GM18507 (cell line): ENCODE measurements at places on chromosomes 6 and 20.

DNA sequence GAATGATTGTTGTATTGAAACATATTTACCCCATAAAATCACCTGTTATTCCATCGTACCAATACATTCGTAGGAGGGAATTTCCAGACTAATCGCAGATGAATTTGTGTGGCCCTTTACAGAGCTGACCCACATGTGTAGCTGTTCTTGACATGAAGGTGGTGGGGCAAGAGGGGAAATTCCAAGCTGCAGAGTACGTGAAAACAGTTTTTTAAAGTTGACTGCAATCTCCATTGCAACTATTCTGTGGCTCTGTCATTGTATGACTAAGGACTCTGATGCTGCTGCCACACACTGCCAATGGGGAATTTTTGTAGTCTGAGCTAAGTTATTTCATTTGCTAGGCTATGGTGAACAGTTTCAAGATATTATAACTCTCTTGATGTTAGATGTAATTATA, 46.4 kb upstream of the ADTRP start:
- no peak for DNase-seq

- no peak for DNase-seq
Measured at GRCh38 chr6:4030669-4031068, 48.3 kb downstream of the FAM217A start.

GRCh38 chr6:19551611-19552010, 285.6 kb upstream of the ID4 start:
- DNase-seq: no peak

DNA sequence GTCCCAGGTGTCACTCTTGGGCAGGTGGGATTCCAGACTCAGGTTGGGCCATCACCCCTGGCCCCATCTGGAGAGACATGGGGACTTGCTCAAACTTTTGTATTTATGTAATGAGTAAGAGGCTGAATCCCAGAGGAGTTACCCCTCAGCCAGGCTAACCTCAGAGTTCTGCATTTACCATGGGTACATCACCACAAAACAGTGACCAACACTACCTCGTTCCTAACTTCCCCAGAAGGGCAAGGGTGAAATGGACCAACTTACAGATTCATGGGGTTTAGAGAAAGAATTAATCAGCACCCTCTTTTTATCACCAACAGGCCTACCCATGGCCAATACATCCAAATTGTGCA, 259.9 kb upstream of the MARCKS start:
- no peak for DNase-seq

GRCh38 chr20:10603971-10604864, 69.6 kb downstream of the JAG1 start:
- DNase-seq: no peak

- no peak for DNase-seq
Measured at GRCh38 chr6:16740097-16740496, 21.2 kb downstream of the ATXN1 start.

GRCh38 chr6:45896783-45897441, 118.7 kb downstream of the CLIC5 start:
- DNase-seq: no peak

DNA sequence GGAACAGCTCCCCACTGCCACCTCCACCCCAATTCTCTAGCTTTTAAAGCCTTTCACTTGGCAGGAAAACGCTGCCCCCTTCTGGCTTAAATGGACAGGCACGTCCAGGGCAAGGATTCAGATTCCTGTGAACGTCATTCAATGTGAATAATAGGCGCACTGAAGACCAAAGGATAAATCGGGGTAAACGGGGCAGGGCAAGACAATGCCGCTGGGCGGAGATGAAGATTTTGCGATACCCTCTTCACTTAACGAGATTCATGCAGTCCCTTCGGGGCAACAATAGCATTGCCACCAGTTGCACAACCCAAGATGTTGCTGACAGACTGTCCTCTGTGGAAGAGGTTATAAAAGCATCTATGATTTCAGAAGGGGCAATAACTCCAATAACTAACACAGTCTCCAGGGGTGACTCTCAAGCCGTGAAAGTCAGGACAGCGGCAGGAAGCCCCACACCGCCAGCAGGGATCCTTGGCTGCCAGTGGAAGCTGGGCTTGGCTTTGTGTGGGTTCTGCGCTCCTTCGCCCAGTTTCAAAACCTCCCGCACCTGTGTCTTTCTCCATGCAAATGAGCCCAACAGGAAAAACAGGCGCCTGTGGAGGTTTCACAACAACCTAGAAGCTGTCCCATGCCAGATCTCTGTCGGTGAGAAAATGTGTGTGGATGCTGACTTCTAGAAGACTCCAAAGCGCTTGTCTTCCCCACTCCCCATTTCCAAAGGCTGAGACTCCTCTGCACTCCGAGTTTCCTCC, 291.8 kb downstream of the BMP7 start:
- no peak for DNase-seq

- DNase-seq: no peak
Measured at GRCh38 chr6:37732688-37733087, 35.0 kb upstream of the MDGA1 start.

DNA sequence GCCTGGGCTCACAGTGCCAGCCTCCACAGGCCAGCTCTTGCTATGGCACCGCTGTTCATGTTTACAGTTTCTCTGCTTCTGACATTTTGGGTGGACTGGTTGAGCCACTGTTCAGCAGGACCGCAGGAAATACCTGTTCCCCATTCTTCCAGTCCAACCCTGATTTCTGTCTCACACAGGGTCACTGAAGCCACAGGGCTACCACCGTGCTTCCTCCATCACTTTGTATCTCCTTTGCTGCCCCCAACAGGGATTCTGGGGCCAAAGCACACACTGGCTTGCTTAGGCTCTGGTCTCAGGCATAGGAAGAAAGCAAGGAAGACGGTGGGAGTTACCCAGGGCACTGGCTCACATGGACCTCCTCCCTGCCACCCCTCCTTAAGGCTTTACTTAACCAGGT, 164.5 kb downstream of the UNC5CL start:
- DNase-seq: no peak

GRCh38 chr20:57555457-57556184, 5.3 kb upstream of the PCK1 start:
- DNase-seq: no peak

- no peak for DNase-seq
Measured at GRCh38 chr6:76441875-76442274, 369.4 kb upstream of the IMPG1 start.

DNA sequence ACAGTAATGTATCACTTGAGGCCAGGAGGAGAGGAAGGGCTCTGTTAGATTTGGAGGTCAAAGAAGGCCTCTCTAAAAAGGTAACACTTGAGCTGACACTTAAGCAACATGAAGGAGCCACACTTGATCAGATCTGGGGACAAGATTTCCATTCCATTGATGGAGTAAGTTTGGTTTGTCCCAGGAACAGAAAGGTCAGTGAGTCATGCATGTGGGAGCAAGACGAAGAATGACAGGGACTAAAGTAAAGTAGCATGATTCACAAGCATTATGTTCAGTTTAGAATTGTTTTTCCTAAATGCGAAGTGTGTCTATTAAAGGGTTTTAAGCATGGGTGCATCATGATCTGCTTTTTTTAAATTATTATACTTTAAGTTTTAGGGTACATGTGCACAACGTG, 47.4 kb downstream of the COL21A1 start:
- DNase-seq: no peak

GRCh38 chr6:77454386-77454785, 8.9 kb downstream of the HTR1B start:
- no peak for DNase-seq

- no peak for DNase-seq
Measured at GRCh38 chr6:141963543-141964295, 169.0 kb upstream of the GJE1 start.

DNA sequence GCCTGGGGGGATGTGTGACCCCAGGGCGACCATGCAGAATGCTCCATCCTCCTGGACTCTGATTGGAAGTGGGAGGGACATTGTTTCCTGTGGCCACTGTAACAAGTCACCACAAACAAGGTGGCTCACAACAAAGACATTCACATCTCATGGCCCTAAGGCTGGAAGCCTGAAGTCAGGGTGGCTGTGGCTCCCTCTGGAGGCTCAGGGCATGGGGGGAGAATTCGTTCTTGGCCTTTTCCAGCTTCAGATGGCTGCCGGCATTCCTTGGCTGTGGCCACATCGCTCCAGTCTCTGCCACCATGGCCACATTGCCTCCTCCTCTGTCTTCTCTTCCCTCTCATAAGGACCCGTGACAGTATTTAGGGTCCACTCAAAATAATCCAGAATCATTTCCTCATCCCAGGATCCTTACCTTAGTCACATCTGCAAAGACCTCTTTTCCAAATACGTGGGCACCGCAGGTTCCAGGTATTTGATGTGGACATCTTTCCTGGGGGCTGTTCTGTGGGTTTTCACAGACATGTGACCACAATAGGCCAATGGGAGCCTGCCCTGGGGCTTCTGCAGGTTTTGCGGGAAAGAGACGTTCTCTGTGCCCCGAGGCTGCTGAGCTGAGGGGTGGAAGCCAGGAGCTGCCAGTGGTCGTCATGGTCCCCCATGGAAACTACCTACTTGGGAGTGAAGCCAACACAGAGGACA, 249.3 kb downstream of the PREX1 start:
- no peak for DNase-seq

DNA sequence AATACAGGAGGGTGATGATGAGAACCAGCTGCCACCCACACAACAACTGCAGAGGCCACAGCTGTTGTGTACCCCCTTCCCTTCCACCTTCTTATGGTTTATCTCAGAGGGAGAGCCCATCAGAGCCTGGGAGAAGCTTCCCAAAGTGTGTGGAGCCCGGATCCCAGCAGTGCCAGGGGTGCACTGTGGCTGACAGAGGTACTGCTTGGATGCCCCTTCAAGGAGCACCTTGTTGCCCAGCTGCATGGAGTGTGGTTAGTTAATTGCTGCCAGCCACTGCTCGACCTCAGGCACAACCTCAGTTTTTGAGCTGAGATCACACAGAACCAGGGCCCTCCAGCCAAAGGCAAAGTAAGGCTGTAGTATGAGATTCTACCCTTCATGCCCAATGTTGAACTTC, 13.0 kb downstream of the PI3 start:
- no peak for DNase-seq

DNA sequence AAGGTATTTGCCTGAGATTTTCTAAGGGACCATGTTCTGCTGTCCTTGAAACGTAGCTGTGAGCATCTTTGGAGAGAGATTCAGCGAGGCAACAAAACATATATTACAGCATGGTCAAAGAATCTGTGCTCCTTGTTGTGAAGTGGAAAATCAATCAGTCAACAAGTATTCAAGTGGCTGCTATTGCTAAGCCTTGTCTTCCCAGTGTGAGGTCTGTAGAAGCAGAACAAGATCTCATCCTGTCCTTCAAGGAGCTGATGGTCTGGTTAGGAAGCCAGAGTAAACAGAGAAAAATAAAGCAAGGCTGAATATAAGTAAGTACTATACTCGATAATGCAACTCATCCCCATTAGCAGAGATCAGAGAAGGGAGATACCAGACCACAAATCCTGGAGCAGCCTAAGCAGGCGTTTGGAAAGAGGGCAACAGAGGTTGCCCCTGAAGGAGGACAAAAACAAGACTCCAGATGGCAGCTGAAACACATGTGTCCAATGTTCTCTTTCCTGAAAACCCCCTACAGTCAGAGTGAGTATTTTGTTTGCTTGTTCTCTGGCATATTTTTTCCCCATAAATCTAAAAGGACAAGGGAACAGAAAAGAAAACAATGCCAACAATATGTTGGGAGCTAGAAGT, 392.0 kb downstream of the SYNE1 start:
- no peak for DNase-seq

DNA sequence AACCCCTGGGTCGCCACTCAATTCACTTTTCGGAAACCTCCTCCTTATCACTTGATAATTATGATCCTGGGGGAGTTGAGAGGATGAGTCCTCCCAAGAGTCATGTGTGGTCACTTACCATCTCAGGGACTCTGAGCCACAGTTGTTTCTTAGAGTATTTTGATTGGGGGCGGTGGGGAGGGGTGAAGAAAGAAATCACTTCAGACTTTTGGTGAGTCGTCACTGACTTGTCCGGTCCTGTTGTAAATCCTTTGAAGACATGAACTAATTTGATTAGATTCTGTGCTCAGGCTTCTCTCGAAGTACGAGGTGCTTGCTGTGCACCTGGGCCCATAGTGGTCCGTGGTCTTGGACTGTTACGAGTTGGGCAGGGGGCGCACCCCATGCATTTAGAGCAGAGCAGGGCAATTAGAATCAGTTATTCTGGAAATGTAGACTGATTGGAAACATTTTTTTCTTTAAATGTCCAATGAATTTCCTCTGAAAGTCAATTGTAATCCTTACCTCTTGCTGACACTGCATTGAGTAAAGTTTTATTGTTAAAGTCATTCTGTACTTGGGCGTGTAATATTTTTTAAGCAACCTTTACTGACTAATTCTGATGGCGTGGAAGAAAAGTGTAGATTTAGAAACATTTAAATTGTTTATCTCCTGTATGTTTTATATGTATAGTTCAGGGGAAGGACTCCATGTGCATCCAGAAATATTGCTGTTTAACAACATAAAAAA, 173.4 kb downstream of the SLC16A10 start:
- DNase-seq: no peak

DNA sequence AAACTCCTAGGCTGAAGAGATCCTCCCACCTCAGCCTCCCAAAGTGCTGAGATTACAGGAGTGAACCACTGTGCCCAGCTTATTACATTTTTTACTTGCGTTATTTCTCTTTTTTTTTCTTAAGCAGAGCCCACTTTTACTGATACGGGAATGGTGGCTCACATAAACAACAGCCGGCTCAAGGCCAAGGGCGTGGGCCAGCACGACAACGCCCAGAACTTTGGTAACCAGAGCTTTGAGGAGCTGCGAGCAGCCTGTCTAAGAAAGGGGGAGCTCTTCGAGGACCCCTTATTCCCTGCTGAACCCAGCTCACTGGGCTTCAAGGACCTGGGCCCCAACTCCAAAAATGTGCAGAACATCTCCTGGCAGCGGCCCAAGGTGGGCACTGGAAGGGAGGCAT, 10.5 kb downstream of the CAPN11 start:
- DNase-seq: no peak
